Mammary epithelial cell (primary cell): ENCODE measurements at places on chromosomes 5 and 9. TPM values are rescaled to one million over a fixed set of nuclear protein-coding genes. Genes with fewer than 3 reads are reported as not detected.

The PCDHGA10 gene
- polyA plus RNA-seq = 0.03 TPM

The ARL14EPL gene
- polyA plus RNA-seq = not detected

The GCNT4 gene
- 1.4 TPM for polyA plus RNA-seq

The PRSS3 gene
- 50.8 TPM for polyA plus RNA-seq

DNA sequence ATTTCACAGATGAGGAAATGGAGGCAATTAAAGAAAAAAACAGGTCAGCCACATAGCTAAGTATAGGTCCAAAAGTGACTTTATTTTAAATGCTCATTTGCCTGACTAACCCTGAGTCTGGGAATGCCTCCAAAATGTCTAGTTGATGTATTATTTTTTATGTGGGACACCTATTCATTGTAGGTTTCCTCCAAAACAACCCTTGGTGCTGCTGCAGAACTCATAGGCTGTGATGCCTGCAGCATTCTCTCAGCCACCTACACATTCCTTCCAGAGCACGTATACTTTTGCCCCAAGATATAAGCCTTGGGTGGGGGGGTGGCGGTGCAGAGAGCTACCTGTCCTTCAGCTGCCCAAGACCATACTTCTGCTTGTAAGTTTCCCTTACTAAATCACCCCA lies 77.4 kb downstream of the MSX2 start:
- DNase-seq = no peak

The TBC1D13 gene
- 17.3 TPM for polyA plus RNA-seq

The CYSRT1 gene
- polyA plus RNA-seq = 2.7 TPM

GRCh38 chr5:128199104-128199503 lies 115.5 kb downstream of the SLC12A2 start:
- DNase-seq = peak; percentile 63

- peak; percentile 5 for DNase-seq
Observed at GRCh38 chr9:71353720-71354119, 232.3 kb upstream of the TRPM3 start.

GRCh38 chr9:110978516-110978915 lies 59.8 kb downstream of the LPAR1 start:
- DNase-seq = no peak
